Right hindlimb (tissue), 1 donor: ENCODE measurements at places on chromosomes 6 and 20.
A peak's percentile ranks its signal among the peaks of the same experiment; 100 is the strongest.

GRCh38 chr6:157346373-157346772 is 23.1 kb upstream of the TMEM242 start:
- DNase-seq: no peak

DNA sequence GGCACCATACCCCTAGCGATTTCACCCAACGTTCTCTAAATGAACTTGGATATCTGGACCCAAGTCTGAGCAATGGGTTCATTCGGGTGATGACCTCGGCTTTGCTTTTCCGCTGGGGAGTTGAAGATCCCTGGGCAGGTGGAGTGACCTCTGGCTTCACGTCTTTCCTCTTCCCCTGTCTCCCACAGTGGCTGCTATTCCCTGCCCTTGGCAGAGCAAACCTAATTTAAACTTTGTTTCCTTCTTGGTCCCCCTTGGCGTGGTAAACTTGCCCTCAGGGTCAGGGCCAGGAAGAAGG is 7.8 kb upstream of the TFAP2A start:
- DNase-seq: no peak

DNA sequence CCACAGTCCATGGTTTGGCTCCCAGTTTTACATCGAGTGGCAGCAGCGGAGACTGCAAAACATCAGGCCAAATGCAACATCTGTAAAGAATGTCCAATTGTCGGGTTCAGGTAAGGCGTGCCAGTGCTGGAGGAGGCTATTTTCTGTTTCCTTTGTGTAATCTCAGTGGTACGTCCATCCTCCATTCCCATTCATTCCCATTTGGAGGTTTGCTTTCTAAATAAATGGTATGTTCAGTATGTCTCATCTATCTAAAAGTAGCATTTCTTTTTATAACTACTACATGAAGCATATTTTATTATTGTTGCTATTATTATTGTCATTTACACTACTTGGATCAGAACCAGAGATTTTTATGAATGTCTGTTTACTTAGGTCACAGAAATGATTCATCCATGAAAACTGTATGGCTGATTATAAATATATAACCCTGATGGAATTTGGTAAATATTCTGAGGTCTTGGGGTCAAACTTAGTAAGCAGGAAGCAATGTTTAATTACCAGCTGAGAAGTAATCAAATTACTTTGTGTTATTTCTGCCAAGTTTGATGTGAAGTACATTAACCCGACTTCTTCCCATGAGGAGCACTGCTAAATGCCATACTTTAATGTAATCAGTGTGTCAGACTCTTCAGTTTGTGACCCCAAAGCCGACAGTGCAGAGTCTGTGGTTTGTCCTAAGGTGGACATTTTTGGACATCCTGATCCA is 512.9 kb downstream of the UTRN start:
- no peak for DNase-seq

DNA sequence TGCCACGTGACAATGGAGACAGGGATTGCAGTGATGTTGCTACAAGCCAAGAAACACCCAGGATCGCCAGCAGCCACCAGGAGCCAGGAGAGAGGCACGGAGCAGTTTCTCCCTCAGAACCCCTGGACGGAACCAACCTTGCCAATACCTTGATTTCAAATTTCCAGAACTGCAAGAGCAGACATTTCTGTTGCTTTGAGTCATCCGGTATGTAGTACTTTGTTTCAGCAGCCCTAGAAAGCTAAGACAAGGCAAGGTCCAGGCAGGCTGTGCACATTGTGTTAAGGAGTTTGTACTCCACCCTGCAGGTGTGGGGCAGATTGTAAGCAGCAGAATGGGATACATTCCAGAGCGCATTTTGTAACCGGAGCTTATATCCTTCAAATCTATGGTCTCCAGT is 48.3 kb downstream of the TRERF1 start:
- DNase-seq: no peak

GRCh38 chr20:24949756-24950127 is 673 bp downstream of the CST7 start:
- DNase-seq: no peak

DNA sequence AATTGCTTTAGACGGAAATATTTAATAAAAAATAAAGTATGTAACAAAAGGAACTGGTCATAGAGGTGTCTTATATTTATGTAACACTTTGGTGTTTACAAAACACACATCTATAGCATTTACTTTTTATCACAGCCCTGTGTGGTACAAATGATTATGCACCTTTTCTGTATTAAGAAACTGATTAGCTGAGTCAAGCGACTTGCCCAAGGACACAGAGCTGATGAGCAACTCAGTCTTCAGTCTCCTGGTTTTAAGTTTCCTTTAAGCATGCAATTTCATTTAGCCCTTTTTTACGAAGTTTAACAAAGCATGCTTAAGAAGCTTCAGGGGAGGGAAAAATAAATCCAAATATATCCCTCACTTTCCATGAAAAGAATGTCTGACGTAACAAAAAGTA is 2.5 kb downstream of the DCDC2 start:
- DNase-seq: no peak

- DNase-seq: no peak
These were observed 72.0 kb downstream of the CHMP4B start for GRCh38 chr20:33883164-33883563.

DNA sequence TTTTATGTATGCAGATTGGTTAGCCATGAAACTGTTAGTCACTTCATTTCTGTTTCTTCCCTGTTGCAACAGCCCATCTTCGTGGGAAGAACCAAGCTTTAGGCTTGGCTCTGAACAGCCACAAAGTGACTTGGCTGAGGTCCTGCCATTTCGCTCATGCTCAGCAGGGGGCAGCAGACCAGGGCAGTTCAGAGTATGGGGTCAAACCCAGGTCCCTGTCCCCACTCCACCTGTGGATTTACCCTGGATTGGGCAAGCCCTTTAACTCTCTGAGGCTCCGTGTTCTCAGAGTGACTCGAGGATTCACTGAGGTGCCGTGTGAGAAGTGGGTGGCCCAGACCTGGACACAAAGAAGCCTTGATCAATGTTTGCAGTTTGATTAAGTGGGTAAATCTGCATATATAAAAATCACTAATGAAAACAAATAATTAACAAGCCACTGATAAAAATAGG is 19.8 kb upstream of the MAP1LC3A start:
- no peak for DNase-seq

DNA sequence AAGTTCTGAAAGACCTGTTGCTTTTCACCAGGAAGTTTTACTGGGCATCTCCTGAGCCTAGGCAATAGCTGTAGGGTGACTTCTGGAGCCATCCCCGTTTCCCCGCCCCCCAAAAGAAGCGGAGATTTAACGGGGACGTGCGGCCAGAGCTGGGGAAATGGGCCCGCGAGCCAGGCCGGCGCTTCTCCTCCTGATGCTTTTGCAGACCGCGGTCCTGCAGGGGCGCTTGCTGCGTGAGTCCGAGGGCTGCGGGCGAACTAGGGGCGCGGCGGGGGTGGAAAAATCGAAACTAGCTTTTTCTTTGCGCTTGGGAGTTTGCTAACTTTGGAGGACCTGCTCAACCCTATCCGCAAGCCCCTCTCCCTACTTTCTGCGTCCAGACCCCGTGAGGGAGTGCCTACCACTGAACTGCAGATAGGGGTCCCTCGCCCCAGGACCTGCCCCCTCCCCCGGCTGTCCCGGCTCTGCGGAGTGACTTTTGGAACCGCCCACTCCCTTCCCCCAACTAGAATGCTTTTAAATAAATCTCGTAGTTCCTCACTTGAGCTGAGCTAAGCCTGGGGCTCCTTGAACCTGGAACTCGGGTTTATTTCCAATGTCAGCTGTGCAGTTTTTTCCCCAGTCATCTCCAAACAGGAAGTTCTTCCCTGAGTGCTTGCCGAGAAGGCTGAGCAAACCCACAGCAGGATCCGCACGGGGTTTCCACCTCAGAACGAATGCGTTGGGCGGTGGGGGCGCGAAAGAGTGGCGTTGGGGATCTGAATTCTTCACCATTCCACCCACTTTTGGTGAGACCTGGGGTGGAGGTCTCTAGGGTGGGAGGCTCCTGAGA is at the start of gene HFE:
HFE (plus strand) TSS at position 146 of the 832 bp plus-strand sequence; CDS start at position 158, 12 bp downstream.
- peak; percentile 83 for DNase-seq

GRCh38 chr20:48864254-48864653 is 36.5 kb upstream of the PREX1 start:
- no peak for DNase-seq

DNA sequence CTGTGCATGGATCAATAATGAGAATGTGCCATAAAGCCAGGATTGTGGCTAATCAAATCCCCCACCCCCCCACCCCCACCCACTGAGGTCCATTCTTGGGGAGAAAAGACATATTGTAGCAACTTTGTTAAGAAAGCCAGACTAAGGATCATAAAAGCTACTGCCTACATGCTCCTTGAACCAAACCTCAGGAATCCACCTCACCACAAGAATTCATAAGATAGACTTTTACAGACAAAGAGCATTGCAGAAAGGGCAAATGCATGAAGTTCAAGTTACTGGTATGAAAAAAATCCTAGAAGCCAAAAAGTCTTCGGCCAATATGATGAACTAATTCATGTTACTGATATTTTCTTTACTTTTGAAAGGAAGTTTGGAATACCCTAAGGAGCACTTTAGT is 187.9 kb upstream of the ARID1B start:
- no peak for DNase-seq

- no peak for DNase-seq
These were observed 255.5 kb upstream of the RUNX2 start for GRCh38 chr6:45072673-45073072.

GRCh38 chr20:10947726-10948125 is 273.9 kb upstream of the JAG1 start:
- DNase-seq: no peak

- no peak for DNase-seq
These were observed 195.7 kb upstream of the SASH1 start for GRCh38 chr6:148146717-148147462.

- no peak for DNase-seq
These were observed 131.1 kb downstream of the TBXT start for GRCh38 chr6:166036316-166037095.

DNA sequence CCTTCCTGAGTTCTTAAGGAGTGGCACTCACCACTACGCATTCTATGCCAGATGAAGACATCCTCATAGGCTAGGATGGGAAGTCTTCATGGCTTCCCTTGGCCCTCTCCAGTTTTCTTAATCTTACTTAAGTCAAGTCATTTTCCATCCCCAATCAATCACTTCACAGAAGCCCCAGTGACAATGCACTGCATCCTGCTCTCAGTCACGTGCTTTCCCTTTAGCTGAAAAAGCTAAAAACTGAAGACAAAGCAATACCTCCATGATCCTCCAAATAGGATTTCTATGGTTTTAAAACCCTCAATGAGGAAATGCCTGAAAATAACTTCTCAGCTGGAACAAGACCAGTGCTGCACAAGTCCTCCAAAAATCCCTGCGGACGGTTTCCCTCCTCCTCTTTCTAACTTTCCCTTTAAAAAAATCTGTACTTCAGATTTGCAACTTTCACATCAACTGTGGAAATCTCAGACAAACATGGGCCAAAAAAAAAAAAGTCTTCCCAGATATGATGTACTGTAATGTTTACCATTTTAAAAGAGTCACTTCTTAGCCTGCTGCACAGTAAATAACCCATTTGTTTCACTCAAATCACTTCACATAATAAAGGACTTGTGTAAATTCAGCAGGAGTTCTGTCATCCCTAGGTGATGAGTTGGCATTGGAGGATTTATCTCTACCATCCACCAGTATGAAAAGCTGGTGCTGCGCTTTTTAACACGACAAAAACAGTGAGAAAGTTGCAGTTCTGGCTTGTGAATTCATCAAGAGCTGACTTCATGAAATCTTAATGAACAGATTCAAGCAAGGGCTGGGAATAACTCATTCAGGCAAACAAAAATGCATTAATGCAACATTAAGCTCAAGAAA is 590.0 kb upstream of the NOX3 start:
- DNase-seq: no peak

DNA sequence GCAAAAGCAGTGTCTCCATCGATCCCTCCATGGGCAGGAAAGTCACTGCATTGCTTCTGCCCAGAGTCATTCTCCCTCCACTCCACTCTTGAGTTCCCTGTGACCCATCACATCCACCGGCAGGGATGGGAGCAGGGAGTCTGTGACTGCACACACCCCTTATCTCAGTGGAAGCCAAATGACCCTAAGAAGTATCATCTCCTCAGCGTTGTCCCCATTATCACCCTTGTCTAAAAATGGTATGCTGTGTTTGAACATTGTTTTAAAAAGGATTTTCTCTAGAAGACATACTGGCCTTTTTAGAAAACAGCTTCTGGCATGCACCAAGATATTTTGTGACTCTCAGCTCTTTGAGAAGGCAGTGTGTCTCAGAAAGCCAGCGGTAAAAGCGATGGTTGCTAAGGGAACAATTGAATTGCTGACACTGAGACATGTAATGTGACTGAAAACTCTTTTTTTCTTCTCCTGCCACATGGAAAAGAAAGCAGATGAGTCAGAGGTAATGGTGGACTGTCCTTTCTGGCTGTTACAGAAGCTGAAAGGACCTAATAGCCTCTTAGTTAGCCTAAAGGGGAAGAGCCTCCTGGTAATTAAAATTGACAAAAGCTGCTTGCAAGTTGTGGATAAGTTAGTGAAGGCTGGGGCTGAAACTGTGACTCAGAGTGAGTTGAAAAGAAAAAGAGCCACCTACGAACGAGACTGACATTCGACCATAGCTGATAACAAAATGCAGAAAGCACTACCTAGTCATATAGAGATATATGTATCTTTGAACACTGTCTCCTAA is 120.5 kb downstream of the MAP3K7 start:
- DNase-seq: no peak

- no peak for DNase-seq
These were observed 39.5 kb upstream of the ADGRF5 start for GRCh38 chr6:46961232-46961631.

GRCh38 chr6:139708337-139709199 is 334.1 kb upstream of the CITED2 start:
- no peak for DNase-seq
